ENCODE measurements at places on chromosomes 2 and 18.

DNA sequence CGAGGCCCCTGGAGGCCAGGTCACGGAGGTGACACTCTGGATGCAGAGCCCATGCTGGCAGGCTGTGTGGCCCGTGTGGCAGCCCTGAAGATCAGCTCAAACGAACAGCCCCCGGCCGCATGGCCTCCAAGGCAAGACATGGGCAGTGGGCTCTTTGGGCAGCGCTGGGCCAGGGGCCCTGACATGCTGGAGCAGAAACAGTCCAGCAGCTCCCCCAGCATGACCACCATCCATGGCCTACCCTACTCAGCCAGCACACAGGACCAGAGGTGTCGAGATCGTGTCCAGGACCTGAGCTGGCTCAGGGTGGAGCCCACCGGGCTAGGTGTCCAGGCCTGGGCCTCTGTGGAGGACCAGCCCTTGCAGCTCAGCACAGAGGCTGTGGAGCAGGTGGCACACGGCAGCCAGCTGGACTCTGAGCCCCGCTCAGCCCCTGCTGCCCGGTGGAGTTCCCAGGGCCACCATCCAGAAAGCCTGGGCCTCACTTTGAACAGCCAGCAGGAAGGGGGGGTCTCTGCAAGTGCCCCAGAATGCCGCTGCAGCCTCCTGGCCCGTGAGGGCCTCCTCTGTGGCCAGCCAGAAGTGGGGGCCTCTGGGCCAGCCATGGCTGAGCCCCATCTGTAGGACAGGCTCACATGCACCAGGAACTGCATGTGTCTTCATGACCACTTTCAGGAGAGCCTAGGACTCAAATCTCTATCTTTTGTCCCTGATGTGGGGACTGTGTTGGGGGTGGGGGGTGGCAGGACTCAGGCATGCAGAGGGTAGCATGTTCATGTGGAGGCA, 8.9 kb downstream of the AMER3 start:
- DNase-seq = no peak

GRCh38 chr2:135162377-135162776, 110.3 kb downstream of the RAB3GAP1 start:
- DNase-seq = no peak

DNA sequence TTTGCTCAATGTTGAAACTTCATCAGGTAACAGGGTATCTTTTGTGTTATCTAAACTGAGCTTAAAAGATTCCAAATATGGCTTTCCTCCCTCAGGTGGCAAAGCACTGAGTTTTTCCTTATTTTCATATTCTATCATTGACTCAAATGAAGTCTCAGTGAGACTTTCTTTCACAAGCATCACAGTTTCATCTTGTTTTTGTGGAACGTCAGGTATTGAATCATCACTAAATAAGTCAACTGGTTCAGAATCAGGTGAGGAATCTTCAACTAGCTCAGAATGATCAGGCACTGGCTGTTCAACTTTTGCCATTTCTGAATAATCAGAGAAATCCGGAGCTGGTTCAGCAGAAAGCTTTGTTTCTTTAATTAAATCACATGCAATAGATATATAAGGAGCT, 24.6 kb downstream of the RTN4 start:
- DNase-seq = no peak

- DNase-seq = no peak
These were observed 59.1 kb downstream of the ZEB2 start for GRCh38 chr2:144460727-144461307.

- DNase-seq = no peak
These were observed 8.8 kb upstream of the DSG1 start for GRCh38 chr18:31309115-31309514.

GRCh38 chr2:142037744-142038143, 93.1 kb downstream of the LRP1B start:
- no peak for DNase-seq

Data from H7 (cell line).